Hematopoietic multipotent progenitor cell (in vitro differentiated cells): ENCODE measurements at places on chromosomes 6 and 20.

DNA sequence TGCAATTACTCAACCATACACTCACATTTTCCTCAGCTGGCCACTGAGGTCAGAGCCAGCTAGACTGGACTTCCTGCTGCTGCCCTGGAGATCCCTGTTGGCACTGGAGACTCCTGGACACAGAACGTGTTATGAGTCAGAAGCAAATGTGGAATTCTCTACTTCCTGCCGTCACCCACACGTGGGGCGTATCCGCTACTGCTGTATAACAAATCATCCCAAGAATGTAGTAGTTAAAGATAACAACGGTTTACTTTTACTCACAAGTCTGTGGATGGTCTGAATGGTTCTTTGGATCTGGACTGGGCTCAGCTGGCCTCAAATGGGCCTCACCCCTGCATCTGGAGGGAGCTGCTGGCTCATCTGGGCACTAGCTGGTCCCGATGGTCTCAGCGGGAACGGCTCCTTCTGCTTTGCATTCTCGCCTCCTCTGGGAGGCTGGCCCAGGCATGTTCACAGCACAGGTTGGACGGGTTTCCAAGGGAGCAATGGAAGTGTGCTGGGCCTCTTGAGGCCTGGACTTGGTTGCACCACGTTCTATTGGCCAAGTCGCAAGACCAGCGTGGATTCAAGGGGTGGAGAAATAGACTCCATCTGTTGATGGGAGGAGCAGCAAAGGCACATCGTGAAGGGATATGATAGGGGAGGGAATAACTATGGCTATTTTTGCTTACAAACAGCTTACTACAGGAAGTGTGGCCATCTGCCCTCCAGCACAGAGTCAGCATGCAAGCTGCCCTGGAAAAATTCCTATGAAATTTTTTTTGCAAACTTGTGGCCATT is 118.5 kb downstream of the SNX5 start:
- DNase-seq: no peak

GRCh38 chr20:5862703-5863039 is 87.7 kb downstream of the TRMT6 start:
- DNase-seq: no peak

GRCh38 chr6:137702791-137703424 is 164.2 kb upstream of the TNFAIP3 start:
- DNase-seq: no peak

DNA sequence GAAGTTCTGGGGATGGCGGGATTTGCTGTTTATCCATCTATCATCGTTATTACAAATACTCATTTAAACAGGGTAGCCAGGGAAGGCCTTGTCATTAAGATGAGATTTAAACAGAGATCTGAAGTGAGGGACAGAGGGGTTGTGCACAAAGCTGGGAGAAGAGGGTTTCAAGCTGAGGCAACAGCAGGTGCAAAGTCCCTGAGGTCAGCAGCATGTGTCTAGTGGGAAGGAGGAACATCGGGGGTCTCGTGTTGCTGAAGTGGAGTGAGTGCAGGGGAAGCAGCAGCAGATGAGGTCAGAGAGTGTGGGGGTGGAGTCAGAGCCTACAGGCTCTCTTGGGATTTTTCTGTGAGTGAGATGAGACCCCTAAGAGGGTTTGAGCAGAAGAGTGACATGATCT is 52.0 kb downstream of the CDH22 start:
- DNase-seq: no peak

DNA sequence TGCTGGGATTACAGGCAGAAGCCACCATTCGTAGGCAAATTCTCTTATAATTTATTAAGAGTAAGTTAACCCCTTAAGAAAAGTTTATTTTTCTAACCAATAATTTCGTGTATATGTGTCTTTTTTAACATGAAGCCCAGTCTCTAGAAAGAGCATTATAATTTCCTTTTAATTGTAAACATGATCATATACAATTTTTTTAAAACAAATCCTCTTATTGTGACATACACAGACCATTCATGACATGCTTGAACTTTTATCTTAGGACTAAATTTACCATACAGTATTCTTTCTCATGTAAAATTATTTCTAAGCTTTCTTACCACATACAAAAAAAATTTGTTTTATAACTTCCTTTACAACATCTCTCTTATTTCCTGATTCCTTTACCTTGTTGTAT is 6.7 kb downstream of the ACOT13 start:
- no peak for DNase-seq

DNA sequence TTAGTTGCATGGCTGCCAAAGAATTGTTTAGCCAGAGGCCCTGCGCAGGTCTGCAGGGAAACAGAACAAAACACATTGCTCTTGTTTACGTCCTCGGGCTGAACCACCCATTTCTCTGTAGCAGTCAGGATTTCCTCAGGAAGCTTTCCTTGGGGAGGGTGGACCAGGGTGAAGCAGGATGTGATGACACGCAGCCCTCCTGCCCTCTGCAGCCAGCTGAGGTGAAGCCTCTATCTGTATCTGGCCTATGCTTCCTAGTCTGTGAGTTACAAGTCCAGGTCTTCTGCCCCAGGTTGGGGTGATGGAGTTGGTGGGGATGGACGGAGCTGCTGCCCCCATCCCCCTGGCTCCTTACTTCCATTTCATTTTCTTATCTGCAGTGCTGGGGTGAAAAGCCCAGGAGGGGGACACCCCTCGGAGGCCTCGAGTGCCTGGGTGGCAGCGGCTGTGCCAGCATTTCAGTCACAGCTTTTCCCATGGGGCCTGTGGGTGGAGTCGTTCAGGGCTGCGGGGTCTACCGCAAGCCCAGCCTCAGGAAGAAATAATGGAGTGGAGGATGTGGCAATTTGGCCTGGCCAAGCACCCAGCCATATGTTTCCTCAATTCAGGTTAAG is 24.9 kb downstream of the SASH1 start:
- DNase-seq: peak; percentile 46

DNA sequence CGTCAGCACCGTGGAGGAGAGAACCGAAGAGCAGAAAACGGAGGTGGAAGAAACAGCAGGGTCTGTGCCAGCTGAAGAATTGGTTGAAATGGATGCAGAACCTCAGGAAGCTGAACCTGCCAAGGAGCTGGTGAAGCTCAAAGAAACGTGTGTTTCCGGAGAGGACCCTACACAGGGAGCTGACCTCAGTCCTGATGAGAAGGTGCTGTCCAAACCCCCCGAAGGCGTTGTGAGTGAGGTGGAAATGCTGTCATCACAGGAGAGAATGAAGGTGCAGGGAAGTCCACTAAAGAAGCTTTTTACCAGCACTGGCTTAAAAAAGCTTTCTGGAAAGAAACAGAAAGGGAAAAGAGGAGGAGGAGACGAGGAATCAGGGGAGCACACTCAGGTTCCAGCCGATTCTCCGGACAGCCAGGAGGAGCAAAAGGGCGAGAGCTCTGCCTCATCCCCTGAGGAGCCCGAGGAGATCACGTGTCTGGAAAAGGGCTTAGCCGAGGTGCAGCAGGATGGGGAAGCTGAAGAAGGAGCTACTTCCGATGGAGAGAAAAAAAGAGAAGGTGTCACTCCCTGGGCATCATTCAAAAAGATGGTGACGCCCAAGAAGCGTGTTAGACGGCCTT is 41.6 kb downstream of the ZBTB2 start:
- DNase-seq: no peak
